ENCODE measurements at places on chromosomes 13 and 19. TPM values are rescaled to one million over a fixed set of nuclear protein-coding genes. Genes with fewer than 3 reads are reported as not detected.

DNA sequence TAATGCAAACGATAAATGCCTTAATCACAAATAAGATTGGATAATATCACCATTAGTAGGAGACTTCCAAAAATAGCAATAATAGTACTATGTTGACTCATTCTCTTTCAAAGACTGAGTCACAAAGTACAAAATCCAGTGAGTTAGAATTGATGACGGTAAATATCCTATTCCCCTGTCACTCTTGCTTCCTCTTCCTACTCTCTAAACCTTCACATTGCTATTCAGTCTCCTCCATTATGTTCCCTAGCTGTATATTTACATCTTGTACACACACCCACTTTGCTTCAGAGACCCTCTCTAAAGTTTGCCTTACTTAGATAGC lies 26.3 kb upstream of the INTS6 start:
- no peak overlapping the region for H3K4me3 ChIP-seq
- H3K36me3 ChIP-seq: peaks cover 3% of the 10 kb centered on the region
- DNase-seq: no peak
- no peak overlapping the region for H3K27ac ChIP-seq

GRCh38 chr13:74024314-74024713 lies 109.9 kb downstream of the KLF12 start:
- H3K4me3 ChIP-seq: no peak overlapping the region
- no peak for DNase-seq
- H3K27ac ChIP-seq: no peak overlapping the region
- no peaks in the 10 kb centered on the region for H3K27me3 ChIP-seq
- peaks cover 40% of the 10 kb centered on the region for H3K36me3 ChIP-seq
- peaks cover 33% of the 10 kb centered on the region for H3K4me1 ChIP-seq

GRCh38 chr13:74794147-74794546 lies 659.9 kb upstream of the KLF12 start:
- peaks cover 3% of the 10 kb centered on the region for H3K27me3 ChIP-seq
- H3K4me3 ChIP-seq: no peak overlapping the region
- H3K4me1 ChIP-seq: no peaks in the 10 kb centered on the region
- DNase-seq: no peak

The PPP1R13L gene
- total RNA-seq: 25.7 TPM

The CEACAM20 gene
- total RNA-seq: not detected
